ENCODE measurements at places on chromosomes 4 and X.

DNA sequence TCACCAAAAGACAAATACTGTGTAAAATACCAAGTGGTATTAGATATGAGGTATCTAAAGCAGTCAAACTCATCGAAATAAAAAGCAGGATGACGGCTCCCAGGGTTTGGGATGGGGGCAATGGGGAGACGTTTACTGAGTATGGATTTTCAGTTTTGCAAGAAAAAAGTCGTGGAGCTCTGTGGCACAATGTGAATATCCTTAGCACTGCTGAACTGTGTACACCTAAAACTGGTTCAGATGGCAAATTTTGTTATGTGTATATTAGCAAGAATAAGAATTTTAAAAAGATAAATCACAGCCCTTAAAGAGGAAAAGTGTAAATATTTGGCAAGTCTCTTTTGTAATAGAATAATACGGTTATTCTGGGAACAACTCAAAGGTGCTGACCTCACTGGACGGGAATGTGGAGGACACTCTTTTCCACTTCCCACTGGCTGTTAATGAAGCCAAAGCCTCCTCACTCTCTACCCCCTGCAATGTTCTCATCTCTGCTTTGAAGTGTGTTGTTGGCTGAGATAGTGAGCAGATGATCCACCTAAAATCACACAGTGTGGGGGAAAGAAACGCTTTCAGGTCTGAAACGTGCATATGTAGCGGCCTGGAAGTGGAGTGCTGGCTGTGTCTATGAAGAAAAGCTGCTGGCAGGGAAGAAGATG lies 49.2 kb downstream of the SEL1L3 start:
- DNase-seq: no peak

GRCh38 chrX:47746446-47746845 lies 87.5 kb upstream of the UXT start:
- DNase-seq: no peak

GRCh38 chr4:151532001-151532708 lies 123.2 kb downstream of the FHIP1A start:
- DNase-seq: no peak

- DNase-seq: no peak
These were observed 170.3 kb upstream of the KIT start for GRCh38 chr4:54487491-54487890.

- DNase-seq: no peak
These were observed 265.5 kb upstream of the FTHL17 start for GRCh38 chrX:31337332-31337731.

- no peak for DNase-seq
These were observed 30.4 kb upstream of the CPLX1 start for GRCh38 chr4:856225-856901.

DNA sequence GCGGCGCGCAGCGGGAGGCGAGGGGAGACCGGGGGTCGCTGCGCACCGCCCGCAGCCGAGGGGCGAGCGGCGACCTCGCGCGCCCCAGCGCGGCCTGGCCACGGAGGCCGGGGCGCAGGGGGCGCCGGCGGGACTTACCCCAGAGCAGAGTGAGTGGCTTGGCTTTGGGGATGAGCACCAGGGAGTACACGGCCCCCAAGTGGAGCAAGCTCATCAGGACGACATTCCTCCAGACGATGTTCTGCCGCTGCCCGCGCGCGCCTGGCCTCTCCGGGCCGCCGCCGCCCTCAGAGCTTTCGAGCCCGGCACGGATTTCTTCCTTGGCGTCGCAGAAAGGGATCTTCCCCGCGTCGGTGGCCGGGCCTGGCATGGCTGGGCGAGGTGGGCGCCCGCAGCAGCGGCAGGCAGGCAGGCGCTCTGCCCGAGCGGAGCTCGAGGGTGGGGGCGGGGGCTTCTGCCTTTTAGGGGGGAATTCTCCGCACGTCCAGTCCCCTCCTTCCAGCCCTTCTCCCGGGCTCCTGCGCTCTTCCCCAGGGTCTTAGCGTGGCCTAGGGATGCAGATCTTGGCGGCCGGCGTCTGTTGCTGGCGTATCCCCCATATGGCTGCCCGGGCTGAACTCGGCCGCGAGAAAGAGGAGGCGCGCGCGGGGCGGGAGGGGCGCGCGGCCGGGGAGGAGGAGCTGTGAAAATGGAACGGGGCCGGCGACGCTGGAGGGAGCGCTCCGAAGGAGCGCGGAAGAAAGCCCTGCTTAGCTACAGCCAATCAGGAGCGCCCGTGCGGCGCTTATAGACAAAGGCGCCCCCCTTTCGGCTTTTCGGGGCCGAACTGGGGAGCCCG lies at the start of gene SCD5:
Gene SCD5 (minus strand): TSS at position 629 of the 838 bp plus-strand sequence. CDS start 259 bp downstream, at position 370.
- DNase-seq: peak; percentile 73

DNA sequence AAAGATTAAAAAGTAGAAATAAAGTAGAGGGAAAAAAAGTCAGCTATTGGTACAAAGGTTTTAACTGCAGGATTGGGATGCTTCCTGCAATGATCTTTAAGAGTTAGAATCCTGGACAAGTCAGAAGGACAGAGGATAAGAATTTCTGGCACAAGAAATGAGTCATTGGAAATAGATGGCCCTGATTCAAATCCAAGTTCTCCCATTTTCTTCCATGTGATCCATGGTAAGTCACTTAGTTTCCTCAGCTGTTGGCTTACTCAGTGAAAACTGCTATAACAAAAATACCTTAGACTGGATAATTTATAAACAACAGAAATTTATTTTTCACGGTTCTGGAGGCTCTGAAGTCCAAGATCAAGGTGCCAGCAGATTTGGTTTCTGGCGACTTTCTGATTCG lies 13.3 kb upstream of the TBC1D19 start:
- DNase-seq: no peak

- no peak for DNase-seq
These were observed 5.0 kb downstream of the GRK4 start for GRCh38 chr4:2968381-2968780.

GRCh38 chr4:15410750-15411149 lies 17.1 kb upstream of the C1QTNF7 start:
- DNase-seq: no peak

- DNase-seq: peak; percentile 20
These were observed 203.3 kb upstream of the HS3ST1 start for GRCh38 chr4:11632025-11632424.

GRCh38 chr4:163878336-163879121 lies 384.0 kb downstream of the TMA16 start:
- no peak for DNase-seq

DNA sequence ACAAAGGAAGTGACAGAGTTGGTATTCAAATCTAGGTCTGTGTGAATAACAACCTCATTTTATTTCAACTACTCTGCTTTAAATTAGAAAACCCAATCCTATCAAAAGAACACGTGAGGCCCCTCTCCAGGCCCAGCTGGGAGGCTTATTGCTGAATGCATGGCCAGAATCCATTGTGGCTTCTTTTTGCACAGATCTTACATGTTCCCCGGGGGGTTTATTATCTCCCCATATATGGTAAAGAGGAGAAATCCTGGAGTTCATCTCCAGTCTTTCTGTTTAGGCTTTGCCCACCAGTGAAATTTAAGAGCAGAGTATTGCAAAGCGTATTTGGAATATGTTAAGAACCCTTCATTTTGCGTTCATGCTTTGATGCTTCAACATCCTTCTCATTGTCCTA lies 655.6 kb downstream of the IL1RAPL1 start:
- DNase-seq: no peak

- DNase-seq: no peak
These were observed 165.5 kb downstream of the KLF8 start for GRCh38 chrX:56397636-56398035.

DNA sequence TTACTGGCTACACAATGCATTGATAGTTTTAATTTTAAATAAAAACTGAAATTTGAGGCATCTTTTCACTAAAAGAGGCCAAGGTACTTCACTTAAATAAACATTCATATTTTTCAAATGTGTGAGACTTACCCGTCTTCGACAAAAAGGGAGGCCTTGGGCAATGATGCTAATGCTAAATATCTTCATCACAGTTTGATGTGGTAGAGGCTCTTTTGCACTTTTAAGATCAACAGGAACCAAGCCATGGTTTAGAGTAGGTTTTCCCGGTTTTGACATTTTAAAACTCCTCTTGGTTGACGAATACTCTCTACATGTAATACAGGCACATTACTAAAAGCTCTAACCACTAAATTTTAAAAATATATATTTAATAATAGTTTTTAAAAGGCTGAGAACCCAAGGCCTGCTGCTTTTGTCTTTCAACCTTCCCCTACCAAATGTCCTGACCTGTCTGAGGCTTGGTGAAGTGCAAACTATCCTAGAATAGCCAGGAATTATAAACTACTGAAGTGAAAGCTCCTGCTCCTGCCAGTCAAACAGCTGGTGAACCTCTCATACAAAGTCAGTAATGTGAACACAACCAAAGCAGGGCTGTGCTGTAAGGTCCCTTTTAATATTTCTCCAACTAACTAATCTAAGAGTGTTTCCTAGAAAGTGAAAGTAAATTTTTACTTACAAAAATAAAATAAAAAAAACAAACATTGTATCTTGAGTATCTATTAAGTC lies 153.7 kb downstream of the FBXW7 start:
- no peak for DNase-seq

- no peak for DNase-seq
These were observed 102.8 kb upstream of the NOCT start for GRCh38 chr4:138912704-138913340.

GRCh38 chr4:142110136-142110535 lies 473.8 kb downstream of the IL15 start:
- no peak for DNase-seq

- no peak for DNase-seq
These were observed 122.9 kb downstream of the GPAT3 start for GRCh38 chr4:83658806-83659205.

DNA sequence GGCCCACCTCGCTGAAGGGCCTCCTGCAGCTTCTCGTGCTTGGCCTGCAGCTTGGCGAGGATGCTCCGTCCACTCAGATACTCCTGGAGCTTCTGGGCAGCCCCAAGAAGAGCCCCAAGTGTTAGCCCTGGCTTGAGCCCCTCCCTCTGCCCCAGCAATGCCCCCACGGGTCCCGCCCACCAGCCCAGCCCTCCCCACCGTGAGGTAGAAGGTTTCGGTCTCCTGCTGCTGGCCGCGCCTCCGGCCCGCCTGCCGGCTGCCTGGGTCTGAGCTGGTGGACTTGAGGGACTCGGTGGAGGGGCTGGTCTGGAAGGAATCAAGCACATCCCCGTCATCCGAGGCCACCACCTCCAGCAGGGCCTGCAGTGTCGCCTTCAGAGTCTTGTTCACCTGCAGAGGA lies 8.7 kb downstream of the AVPR2 start:
- DNase-seq: no peak

- no peak for DNase-seq
These were observed at the start of gene EGFL6 for GRCh38 chrX:13569479-13570260. Gene EGFL6, plus strand, starts transcription at chrX:13569601. Its CDS starts 261 bp downstream, at chrX:13569862.

DNA sequence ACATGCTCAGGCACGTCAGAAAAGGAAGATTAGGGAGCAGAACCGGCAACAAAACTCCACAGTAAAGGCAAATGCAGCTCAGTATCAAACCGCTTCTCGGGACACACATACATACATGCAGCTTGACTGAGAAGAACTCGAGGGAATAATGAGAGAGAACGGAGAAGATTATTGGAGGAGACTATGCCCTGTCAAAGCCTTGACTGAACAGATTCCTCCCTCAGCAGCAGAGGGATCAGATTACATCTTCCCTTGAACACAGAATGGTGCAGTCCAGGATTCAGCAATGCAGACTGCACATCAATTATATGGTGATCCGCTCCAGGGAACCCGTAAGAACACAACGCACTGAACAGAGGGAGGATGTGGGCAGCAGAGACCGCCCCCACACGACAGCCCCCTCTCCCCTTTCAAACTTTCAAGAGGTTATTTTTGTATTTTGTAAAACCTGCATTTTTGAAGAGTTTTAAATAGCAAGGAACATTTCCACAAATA lies 183.2 kb downstream of the FBXW7 start:
- DNase-seq: peak; percentile 93

GRCh38 chr4:9735515-9735914 lies 45.9 kb upstream of the DRD5 start:
- no peak for DNase-seq

- DNase-seq: no peak
These were observed 201.5 kb upstream of the KLF3 start for GRCh38 chr4:38462367-38463055.

GRCh38 chr4:6724421-6725111 lies 8.6 kb downstream of the BLOC1S4 start:
- DNase-seq: no peak

GRCh38 chr4:89803915-89804314 lies 33.0 kb downstream of the SNCA start:
- no peak for DNase-seq

DNA sequence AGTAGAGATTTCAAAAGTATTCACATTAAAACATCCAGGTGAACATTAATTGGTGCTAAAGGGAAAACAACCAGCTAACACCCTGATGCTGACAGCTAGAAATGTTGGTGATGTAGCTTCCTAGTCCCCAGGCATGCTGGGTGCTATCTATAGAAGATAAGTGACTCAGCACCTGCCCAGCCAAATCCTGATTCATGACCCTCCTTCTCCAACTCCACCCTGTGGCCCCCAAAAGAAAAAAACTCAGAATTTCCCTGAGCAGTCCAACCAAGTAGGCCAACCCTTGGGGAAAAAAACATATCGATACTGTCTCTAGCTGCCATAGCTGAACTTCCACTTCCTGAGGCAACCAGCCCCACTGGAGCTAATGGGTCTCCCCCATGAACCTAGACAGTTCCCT lies 197.6 kb upstream of the KLF3 start:
- no peak for DNase-seq

DNA sequence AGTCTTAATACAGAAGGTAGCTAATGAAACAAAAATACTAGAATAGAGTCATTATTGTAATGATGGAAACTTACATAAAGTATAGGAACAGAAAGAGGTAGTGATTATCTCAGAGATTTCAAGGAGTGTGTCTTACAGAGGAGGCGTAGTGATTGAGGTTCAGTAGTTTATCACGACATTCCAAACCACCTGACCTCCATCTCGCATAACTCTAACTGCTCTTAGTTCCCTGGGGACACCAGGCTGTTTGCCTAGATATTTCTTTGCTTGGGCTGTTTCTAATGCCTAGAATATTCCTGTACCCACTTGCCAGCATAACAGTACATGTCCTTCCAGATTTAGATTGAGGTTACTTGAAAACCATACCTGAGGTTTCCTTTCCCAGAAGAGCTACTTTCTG lies 29.1 kb downstream of the STAG2 start:
- no peak for DNase-seq

- no peak for DNase-seq
These were observed 25.2 kb upstream of the MFAP3L start for GRCh38 chr4:170051402-170051801.

GRCh38 chr4:45063696-45064095 lies 337.3 kb upstream of the GNPDA2 start:
- DNase-seq: peak; percentile 51

GRCh38 chrX:91434351-91435168 lies at the start of gene PABPC5:
Gene PABPC5, plus strand, starts transcription at chrX:91434839. Its CDS starts 739 bp downstream, at chrX:91435578.
- DNase-seq: no peak

Data from NCI-H2171 treated with DMSO at 0.1 percent for 48 hours (cell line).